ENCODE measurements at places on chromosomes 5 and 9.

DNA sequence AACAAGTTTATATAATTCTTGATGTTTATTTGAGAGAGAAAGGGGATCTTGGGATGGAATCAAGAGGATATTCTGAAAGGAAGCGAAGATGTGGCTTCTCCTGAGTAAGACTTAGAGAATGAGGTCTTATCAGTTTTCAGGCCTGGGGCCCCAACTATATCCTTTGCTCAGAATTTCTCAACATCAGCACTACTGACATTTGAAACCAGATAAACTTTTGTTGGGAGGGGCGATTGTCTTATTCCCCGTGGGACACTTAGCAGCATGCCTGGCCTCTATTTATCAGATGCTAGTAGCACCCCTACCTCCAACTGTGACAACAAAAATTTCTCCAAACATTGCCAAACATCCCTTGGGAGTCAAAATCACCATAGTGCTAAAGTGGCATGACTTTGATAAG, 567.7 kb downstream of the MAT2B start:
- DNase-seq, result no peak

DNA sequence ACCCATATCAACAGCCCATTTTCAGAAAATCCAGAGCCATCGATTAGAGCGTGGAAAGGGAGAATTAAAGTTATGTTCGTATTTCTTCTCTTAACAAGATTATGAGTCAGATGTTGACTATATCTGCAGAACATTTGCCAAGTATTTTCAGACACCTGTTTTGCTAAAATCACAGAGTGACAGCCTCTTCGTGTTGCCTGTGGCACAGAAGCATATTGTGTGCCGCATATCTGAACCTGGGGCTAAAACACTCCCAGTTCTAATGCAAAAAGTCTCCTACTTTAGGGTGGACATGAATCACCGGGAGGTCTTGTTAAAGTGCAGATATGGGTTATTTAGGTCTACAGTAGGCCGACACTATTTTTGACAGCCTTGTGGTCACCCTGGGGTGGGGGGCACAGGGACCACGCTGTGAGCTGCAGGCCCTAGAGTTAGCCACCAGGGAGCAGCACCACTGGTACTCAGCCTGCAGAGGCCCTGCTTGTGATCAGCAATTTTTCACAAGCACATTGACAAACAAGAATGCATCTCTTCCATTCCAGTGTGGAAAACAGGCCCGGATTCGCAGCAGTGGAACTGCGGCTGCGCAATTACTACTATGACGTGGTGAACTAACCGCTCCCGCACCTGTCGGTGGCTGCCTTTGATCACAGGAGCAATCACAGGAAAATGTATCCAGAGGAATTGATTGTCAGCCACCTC, 93.5 kb downstream of the SYK start:
- DNase-seq, result no peak

DNA sequence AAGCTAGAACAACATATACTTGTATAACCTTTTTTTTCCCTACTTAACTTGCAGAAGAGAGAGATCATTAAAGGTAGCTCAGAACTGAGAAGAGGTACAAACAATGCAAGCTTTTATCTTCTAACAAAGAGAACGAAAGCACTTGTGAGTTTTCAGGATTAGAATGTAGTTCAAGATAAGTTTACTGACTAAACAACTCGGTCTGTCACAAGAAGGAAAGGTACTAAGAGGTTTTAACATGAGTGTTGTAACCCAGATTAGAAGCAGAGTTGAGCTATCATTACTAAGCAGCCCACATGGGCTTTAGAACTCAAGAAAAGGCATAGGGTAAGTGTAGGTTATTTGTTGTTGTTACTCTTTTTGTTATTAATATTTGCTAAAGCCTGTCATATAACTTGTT, 25.2 kb downstream of the GIN1 start:
- DNase-seq, result no peak

DNA sequence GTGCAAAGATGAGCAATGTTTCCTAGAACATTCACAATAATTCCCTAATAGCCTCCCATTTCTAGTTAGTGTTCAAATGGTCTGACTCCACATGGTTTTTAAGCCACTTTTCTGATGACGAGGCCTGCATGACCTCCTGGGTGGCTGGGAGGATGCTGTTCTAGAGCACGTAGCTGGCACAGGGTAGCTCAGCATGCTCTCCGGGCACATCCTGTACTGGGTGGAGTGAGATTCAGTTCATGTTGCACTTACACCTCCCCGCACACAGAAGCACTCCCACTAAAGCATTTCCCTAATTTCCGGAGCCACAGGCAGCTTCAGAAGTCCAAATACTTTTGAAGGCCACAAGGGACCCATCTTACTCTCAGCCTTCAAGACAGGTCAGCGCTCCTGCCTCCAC, 159.8 kb upstream of the LHFPL2 start:
- no peak for DNase-seq

DNA sequence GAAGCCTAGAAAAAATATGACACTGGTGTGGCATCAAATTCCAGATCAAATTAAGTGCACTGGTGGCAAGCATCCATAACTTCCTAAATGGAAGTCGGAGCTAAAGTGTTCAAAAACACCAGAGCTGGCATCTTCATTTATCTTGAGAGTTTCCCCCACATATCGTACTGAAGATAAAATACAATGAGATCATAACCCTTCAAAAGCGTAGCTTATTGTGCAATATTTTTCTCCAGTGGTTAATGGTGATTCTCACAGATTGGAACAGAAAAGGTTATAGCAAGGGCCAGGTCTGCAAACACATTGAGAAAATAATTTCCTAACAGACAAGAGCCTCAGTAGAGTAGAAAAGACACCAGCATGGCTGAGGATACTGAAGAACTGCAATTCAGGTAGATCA, 147.6 kb downstream of the SEMA5A start:
- DNase-seq, result no peak

DNA sequence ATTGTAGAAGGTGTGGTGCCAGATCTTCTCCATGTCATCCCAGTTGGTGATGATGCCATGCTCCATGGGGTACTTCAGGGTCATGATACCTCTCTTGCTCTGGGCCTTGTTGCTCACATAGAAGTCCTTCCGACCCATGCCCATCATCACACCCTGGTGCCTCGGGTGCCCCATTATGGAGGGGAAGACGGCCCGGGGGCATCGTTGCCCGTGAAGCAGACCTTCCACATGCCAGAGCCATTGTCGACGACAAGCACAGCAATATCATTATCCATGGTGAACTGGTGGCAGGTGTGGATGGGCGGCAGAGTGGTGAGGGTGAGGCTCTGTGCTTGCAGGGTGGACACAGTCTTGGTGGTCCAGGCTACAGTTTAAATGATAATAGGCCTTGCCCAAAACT, 24.8 kb upstream of the RAPGEF6 start:
- DNase-seq, result no peak

- DNase-seq, result no peak
These were observed 84.7 kb upstream of the RIOK2 start for GRCh38 chr5:97267767-97268166.

DNA sequence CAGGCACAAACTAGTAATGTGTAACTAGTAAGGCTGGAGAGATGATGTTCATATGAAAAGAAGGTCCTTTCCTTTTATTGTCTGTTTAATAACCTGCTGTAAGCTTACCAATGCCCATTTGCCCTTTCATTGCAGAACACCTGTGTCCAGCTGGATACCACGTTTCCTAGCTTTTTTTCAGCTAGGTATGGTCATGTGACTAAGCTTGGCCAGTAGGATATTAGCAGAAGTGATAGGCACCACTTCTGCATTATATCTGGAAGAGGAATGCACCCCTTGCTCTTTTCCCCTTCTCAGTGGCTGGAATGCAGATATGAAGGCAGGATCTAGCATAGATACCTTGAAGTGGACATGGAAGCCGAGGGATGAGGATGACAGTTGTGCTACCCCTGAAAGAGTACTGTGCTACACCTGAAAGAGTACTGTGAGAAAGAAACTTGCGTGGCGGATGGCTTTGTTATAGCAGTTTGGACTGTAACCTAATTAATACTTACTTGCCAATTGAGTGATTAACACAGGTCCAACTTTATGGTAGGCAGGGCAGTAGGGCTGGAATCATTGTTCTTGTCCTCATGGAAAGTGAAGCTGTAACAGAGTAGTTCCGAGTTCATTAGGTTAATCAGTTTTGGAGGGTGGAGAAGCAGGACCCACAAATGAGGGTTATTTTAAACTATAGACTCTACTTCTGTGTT, 6.8 kb downstream of the SMIM32 start:
- no peak for DNase-seq

GRCh38 chr9:126504977-126505455, 108.7 kb upstream of the LMX1B start:
- DNase-seq, result no peak

DNA sequence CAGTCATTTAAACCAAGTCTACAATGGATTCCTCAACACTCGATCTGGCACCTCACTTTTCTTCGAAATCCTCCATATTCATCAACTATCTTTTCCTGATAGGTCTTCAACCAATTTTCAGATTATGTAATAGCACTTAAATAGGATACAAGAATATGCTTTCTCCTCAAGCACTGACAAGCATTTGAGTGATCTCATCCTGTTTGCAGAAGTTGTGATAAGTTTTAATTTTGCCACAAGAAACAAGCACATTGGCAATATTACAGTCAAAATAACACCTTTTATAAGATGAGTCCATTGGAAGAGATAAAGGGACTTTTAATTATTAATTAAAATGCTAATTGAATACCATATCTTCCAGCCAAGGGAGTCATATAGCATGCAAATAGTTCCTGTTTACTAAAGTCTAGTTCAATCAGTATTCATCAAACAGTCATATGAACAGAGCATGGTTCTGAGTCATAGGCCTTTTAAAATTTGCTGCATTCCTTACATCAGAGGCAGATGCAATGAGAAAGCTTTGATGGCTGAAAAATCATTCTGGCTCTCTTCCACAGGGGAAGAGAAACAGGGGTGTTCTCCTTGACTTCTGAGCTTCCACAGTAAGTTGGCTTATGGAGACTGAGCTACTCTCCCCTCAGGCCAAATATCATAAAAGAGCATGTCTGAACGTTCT, 32.7 kb upstream of the ZCCHC9 start:
- DNase-seq, result no peak

DNA sequence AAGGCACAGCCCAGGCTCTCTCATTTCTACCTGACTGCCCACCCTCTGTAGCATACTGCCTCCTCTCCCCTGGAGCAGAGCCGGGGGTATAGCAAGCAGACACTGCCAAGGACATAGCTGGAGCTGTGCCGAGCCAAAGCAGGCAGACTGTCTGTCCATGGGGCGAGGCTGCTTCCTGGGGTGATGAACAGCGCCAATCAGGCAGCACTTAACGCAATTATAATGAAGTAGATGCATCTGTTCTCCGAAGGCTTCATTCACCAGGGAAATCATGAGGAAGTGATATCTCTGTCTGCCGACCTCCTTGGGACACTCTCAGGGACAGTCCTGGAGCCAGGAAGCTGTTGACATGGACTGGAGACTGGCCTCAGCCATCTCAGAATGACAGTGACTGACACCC, 230.7 kb downstream of the ASTN2 start:
- no peak for DNase-seq

DNA sequence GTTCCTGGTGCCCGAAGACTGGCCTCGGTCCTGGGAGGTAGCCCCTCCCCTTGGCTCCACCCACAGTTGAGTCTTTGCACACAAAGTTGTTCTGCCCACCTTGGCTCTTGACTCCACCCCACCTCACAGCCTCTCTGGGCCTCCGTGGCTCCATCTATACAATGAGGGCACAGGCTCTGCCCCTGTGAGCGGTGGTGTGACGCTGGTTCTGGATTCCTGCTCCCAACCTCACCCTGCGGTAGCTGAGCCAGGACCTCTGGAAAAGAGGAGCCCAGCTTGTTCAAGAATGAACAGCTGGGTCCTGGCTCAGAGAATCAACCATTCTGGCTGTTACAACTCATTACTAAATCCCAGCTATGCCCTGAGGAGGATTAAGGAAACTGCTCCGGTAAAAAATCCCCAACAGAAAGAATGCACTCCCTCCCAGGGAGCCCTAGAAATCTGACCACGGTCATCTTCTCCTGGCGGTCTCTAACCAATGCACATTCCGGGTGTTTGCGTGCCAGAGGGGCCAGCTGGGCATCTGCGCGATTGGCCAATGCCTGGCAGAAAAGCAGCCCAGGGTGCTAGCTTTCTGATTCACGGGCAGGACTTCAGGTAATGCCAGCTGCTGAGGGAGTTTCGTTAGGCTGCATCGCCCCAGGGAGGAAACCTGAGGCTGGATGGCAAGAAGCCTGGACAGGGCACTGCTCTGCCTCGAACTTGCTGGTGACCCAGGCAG, 9.9 kb upstream of the GRHPR start:
- DNase-seq, result no peak

DNA sequence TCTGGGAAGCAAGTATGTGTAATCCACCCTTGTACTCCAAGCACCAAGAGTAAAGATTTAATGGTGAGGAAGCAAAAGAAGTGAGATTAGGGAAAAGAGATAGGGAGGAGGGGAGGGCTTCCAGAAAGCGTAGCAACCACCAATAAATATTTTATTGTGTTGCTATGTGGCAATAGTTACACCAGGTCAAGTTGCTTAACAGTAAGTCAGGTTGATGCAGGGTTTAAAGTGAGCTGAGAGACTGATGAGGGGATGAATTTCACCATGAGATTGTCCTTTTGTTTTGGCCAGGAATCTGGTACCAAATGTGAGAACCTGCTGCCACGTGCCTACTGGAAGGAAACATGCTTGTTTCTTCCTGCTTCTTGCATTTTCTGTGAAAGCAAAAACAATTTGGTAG, 62.7 kb downstream of the PCSK5 start:
- DNase-seq, result no peak

DNA sequence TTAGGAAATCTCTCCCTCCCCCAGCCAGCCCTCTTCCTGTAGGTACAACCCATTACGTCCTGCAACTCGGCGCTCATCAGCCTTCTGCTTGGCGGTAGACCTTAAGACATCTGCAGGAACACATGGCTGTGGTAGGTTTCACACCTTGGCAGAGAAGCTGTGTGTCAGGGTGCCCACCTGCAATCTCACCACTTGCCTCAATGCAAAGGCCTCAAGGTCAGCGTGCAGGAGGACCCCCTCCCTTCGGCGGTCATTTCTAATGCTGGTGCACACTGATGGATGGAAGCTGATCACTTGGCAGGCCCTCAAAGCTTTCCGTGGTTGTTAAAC, 67.3 kb downstream of the CRB2 start:
- DNase-seq, result no peak

GRCh38 chr5:154860765-154861164, 2.3 kb downstream of the CNOT8 start:
- no peak for DNase-seq

GRCh38 chr9:132142924-132143323, 18.9 kb upstream of the NTNG2 start:
- no peak for DNase-seq

- DNase-seq, result no peak
These were observed 399.3 kb upstream of the CDH9 start for GRCh38 chr5:27437594-27438200.

- no peak for DNase-seq
These were observed 52.5 kb downstream of the NR3C1 start for GRCh38 chr5:143350751-143351602.

Measured in NCI-H187 treated with DMSO at 0.1 percent for 48 hours (cell line).